ENCODE measurements at places on chromosomes 12 and 14.

- DNase-seq, result no peak
These were observed 59.4 kb downstream of the PITPNM2 start for GRCh38 chr12:123091230-123092150.

- DNase-seq, result no peak
These were observed 49.0 kb downstream of the BORCS5 start for GRCh38 chr12:12405882-12406281.

GRCh38 chr12:83823386-83824045 is 1089.1 kb downstream of the SLC6A15 start:
- DNase-seq, result no peak

DNA sequence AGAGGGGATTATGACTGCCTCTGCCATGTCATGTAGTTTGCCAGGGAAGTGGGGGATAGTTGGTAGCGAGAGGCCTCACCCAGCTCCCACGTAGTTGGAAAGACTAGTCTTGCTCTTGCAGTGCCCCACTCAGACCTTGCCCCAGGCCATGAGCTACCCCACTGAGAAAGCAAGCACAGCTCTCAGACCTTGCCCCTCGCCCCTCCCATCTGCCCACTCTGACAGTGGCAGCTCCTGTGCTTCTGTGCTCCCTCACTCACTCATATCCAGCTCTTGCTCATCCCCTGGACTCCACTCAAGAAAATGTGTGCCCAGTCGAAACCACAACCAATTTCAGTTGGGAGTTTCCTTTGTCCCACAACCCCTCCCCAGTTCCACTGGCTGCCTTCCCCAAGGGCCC is 55.5 kb upstream of the BDKRB2 start:
- no peak for DNase-seq

DNA sequence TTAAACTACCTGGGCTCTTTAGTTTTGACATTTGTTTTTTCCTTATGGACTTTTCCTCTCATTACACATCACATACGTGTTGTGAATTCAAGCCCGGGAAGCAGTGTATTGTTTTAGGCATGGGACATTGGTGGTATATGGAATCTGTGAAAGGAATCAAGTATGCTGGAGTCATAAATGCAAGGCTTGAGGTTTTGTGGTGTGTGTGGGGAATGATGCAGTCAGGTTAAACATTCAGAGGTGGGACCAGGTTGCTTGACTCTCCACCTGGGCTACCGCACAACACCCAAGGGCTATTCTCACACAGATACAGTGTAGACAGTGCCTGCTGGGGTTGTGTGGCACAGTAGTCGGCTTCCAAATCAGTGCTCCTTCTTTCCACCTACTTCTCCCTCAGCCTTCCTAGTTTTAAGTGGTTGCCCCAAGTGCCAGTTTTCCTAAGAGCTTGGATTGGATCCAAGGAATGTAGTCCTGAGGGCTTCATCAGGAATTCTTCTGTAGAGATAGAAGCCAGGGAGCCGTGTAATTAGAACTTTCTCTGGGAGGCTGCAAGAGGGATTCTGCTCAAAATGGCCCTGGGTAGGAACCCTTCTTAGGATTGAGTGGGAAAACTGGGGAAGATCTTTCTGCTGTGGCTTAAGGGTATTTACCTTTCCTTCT is 243.7 kb downstream of the C12orf75 start:
- no peak for DNase-seq

GRCh38 chr12:9794484-9795093 is 32.7 kb upstream of the KLRF1 start:
- no peak for DNase-seq

GRCh38 chr12:47377414-47378221 is 297.9 kb upstream of the AMIGO2 start:
- DNase-seq, result peak; percentile 35

DNA sequence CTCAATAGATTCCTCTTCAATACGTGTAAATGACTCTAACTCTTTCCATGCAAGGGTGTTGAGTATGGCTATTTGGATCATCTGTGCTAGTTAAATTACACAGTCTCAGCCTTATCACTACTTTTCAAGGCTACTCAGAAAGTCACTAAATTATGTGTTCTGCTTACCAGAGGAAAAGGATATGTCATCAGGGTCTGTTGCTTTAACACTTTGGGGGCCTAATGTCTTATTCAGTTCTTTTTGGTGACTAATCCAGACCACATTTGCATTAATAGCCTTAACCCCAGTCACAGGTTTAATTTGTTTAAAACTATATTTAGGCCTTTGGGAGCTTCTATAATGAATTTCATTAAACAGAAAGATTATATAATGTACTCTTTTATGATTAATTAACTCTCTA is 649.3 kb downstream of the RPS29 start:
- DNase-seq, result no peak

- DNase-seq, result no peak
These were observed 1072.8 kb upstream of the TMEM132C start for GRCh38 chr12:127194176-127194575.

GRCh38 chr12:49507139-49507538 is 31.7 kb upstream of the KCNH3 start:
- DNase-seq, result no peak

DNA sequence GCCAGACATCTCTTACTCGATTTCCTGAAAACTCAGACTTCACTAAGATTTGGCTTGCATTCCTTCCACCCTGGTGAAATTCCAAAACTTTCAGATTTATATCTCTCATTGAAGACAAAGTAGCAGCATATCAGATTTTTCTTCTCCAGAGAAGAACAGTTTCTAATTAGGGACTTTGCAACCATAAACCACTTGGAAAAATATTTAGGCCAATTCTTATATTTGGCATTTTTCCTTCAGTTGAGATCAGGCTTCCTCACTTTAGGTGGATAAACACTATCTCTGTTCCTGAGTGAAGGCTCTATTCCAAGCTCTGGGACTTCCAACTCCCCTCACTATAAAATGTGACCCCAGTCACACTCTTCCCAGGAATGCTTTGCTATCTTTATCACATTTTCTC is 1434.3 kb upstream of the FLRT2 start:
- no peak for DNase-seq

DNA sequence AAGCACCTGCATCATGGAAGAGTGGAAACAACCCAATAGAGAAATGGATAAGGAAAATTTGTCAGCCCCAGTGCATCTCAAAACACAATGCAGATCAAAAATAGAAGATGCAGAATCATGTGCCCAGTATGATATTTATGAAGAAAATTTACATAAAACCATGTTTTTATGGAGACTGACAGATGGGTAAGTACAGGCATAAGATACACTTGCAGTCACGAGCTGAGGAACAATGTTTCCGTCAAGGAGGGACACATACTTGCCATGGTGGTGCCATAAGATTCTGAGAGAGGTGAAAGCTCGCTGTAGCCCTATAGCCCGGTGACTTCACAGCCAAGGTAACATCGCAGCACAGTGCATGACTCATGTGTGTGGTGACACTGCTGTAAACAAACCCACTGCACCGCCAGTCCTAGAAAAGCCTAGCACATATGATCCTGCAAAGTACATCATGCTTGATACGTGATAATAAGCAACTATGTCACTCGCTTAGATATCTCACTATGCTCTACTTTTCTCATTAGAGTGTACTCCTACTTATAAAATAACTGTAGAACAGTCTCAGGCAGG is 112.6 kb downstream of the RIMBP2 start:
- no peak for DNase-seq

- no peak for DNase-seq
These were observed 232.1 kb upstream of the SEL1L start for GRCh38 chr14:81765651-81766275.

DNA sequence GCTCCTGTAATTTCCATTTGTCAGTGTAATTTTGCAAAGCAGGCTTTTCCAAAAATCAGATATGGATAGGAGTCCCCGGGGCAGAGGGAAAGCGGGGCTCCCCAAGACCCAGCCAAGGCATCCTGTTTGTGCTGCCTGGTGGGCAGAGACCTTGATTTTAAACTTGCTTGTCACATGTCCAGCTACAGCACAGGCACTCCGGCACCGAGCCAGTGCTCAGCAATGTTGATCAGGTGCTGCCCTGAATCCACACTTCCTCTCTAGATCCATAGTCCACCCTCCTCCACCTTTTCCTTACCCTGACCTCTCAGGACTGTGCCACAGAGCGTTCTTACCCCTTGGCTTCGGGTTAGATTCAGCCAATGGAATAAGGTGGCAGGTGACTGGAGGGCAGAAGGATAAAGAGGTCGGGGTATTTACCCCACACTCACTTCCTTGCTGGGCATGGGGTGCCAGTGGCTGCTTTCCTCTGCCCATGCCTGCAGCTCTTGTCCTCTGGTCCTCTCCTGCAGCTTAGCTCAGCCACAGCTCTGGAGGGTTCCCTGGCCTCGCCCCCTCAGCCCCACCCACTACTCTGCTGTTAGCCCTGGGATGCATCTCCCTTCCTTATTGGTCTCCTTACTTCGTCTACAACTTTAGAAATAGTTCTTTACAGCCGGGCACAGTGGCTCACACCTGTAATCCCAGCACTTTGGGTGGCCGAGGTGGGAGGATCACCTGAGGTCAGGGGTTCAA is 80.1 kb downstream of the IRF2BPL start:
- DNase-seq, result no peak

GRCh38 chr12:74490390-74491064 is 47.1 kb upstream of the ATXN7L3B start:
- DNase-seq, result no peak

GRCh38 chr14:73026243-73026844 is 562 bp downstream of the ZFYVE1 start:
- no peak for DNase-seq

- DNase-seq, result no peak
These were observed 1.3 kb downstream of the MARS1 start for GRCh38 chr12:57489157-57489641.

DNA sequence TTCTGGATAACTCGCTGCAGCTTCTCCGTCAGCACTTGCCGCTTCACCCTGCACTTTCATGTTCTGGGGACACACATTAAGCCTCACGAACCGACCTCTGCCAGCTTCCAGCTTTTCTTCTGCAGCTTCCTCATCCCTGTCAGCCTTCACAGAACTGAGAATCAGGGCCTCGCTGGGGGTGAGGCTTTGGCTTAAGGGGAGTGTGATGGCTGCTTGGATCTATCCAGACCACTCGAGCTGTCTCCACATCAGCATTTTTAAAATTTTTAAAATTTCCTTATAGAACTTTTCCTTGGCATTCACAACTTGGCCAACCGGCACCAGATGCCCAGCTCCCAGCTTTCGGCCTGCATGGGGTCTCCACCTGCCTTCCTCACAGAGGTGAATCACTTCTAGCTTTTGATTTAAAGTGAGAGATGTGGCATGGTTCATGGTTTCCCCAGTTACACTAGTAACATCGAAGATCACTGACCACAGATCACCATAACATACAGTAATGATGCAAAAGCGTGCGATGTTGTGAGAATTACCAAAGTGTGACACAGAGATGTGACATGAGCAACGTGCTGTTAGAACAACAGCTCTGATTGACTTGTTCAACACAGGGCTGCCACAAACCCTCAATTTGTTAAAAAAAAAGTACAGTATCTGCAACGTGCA is 139.1 kb upstream of the C14orf180 start:
- DNase-seq, result no peak

DNA sequence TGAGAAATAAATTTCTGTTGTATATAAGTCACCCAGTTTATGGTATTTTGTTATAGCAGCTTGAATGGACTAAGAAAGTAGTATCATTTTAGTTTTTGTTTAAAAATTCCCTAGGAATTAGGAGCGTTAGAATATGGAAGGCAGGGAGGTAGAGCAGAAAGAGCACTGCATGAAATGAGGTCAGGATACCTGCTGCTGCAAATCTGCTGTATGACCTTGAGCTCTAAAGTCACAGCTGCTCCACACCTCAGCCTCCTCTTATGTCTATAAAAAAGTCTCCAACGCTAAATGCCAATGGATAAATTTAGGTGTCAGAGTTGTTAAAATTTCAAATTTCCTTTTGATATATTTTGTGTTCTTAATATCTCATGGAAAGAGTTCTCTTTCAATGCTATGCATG is 181.0 kb upstream of the GZMB start:
- DNase-seq, result no peak

DNA sequence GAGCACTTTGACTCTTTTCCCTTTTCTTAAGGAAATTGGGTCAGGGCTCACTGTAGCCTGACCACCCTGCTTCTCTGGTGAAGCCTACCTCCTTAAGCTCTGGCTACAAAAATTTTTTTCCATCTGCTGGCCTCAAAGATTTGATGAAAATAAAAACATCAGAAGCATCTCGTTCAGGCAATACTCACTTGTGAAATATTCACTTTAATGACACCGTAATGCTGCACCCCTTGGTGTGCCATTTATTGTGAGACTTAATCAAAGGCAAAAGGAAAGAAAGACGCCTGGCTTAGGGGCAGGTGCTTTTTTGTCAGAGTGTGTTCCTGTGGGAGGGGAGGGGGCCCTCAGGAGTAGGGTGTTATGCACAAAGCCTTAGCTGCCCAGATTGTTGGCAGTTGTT is 155.0 kb upstream of the TMPO start:
- no peak for DNase-seq

DNA sequence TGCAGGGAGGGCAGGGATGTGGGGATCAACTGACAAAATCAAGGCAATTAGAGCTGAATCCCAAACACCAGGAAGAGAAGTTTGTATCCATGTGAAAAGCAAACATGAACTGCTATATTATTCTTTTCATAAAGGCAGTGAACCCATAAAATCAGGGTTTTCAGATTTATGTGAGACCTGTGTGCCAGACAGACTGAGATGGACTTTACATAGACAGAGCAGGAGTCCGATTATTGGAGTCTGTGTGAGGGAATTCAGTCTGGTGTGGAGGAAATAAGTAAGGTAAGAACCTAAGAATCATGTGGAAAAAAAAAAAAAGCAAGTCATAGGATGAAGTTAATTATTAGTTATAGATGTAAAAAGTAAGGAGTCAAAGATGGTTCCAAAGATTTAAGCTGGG is 45.1 kb upstream of the SYCP3 start:
- no peak for DNase-seq

DNA sequence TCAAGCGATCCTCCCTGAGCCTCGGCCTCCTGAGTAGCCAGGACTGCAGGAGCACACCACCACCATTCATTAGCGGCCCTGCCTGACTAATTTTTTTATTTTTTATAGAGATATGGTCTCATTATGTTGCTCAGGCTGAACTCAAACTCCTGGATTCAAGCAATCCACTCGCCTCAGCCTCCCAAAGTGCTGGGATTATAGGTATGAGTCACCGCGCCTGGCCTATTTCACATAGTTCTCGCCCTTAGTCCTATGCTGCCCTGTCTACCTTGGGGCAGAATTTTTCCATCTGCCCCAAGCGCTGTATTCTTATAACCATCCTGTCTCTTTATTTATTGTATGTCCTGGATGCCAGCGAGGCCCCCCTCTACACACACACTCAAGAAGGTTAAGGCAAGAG is 50.9 kb upstream of the BCL2L14 start:
- no peak for DNase-seq

GRCh38 chr14:73162251-73162650 is 25.9 kb downstream of the PSEN1 start:
- DNase-seq, result no peak

- no peak for DNase-seq
These were observed 4.6 kb upstream of the ANKRD9 start for GRCh38 chr14:102513899-102514772.
